ENCODE measurements at places on chromosomes 2 and 18.

DNA sequence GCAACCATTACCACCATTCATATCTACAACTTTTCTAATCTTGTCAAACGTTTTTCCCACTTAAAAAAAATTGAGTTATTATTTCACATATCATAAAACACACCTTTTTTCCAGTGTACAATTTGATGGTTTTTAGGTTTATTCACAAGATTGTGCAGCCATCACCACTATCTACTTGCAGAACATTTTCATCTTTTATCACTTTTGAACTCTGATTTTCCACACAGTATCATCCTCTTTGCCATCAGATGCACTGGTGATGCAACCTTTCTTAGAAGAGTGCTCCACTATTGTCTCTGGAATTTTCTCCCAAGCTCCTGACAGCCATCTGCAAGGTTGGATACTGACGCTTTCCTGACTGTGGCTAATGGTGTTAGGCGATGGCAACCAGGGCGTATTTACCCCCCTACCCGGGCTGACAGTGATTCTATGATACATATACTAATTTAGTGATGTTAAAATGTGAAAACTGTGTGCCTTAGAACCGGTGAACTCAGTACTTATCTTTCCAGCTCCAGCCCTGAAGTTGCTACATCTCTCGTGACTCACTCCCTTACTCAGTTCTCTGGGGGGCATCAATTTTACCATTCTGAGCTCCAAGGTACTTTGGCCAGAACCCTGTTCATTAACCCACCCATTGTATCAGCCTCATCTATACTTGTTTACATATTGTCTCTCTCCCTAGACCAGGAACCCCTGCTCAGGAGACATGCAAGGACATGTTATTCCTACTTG is 105.4 kb upstream of the SPRED2 start:
- no peak for DNase-seq

- DNase-seq = no peak
Observed at GRCh38 chr2:151900331-151900730, 72.1 kb upstream of the ARL5A start.

- no peak for DNase-seq
Observed at GRCh38 chr18:46609048-46609447, 48.0 kb downstream of the LOXHD1 start.

GRCh38 chr2:224180810-224181209 is 141.7 kb upstream of the SERPINE2 start:
- no peak for DNase-seq

DNA sequence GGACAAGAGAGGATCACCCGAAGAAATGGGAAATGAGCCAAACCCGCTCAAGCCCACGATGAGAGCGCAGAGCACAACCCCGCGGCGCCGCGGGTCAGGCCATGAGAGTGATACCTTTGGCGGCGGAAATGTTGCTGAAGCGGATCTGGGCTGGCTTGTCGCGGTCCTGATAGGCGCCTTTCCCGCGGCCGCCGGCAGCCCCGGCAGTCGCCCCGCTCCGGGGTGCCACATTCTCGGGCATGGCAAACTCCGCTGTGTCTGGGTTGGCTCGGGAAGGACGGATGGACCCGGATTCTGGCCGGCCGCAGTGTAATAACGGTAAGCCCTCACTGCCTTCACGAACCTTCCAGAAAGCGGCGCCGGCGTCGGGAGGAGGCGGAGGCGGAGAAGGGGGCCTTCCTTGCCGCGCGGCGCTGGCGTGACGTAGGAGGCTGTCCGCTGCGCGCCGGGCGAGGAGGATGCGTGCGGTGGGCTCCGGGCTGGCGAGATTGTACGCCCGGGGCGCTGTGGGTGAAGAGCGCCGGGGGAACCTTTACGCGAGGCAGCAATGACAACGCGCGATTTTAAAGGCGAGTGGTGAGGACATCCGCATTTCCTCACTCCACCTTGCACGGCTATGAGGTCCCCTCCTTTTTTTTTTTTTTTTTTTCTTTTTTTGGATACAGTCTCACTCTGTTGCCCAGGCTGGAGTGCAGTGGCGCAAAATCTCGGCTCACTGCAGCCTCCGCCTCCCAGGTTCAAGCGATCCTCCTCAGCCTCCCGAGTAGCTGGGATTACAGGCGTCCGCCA is at the start of gene CCT4:
CCT4 (minus strand) TSS at position 390 of the 789 bp plus-strand sequence; CDS start at position 241, 149 bp downstream.
- peak; percentile 82 for DNase-seq

- DNase-seq = no peak
Observed at GRCh38 chr18:10661317-10661716, 135.5 kb downstream of the NAPG start.

DNA sequence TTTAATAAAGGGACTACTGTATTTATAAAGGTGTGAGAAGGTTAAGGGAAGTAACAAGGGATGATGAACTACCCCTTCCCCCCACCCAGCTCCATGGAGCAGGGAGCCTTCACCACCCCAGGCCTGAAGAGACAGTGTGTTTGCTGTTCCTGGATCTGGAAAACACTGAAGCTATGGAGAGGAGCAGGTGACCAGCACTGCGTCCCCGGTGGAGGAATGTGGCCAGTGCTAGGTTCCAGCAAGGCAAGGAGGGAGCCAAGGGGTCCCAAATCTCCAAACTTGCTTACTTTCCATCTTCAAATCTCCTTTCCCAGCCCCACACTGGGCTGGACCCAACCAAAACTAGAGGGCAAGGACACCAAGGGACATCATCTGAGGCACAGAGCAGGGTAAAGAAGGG is 128.7 kb upstream of the CD302 start:
- no peak for DNase-seq

GRCh38 chr18:650428-650858 is 7.0 kb upstream of the TYMS start:
- no peak for DNase-seq

GRCh38 chr18:48941672-48942071 is 9.1 kb downstream of the SMAD7 start:
- DNase-seq = no peak

DNA sequence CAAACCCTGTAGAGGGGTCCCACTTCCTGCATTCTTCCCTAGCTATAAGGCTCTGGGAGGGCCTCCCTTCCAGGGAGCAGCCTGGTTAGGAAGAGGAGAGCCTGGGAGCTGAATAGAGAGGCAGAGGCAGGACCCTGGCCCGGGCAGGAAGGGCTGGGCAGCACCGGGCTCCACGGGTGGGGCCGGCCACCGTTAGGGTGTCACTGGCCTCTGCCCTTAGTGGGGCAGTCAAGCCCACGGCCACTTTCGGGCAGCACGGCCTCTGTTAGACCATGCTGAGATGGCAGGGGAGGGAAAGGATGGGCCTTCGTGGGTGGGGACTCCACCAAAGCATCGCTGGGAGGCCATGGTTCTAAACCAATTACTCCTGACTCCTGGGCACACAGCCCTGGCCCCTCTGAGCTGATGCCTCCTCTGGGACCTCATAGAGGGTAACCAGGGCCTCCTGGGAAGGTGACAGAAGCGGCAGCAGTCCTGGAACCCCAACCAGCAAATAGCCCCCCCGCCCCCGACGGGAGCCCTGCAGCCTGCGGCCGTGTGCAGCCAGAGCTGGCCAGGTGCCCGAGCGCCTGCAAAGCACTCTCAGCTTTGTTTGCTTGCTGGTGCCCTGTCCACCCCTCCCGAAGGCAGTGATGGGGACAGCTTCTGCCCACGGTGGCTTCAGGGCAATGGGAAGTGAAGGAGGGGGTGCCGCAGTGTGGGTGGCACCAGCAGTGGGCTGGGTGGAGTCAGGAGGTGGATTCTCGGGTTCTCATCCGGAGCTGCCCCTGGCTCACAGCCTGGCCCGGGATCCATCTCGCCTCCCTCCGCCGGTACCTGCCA is 16.3 kb upstream of the HPCAL1 start:
- DNase-seq = no peak

GRCh38 chr2:65608916-65609315 is 176.5 kb upstream of the SPRED2 start:
- no peak for DNase-seq

DNA sequence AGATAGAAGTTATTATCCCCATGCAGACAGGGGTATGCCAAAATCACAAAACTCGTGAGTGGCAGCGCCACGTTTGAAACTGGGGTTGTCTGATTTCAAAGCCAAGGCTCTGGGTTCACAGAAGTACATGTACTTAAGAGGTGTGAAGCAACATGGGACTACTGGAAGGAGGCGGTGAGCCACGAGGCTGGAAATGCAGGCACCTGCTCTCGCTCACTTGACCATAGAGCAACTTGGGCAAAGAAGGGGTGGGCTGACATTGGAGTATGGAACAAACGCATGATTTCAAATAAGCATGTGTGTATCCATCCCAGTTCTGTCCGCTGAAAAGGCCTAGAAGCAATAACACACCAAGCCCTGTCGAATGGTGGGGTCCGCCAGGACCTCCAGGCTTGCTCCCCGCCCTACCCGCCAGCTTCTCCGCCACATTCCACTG is 593 bp upstream of the ACTR2 start:
- DNase-seq = no peak

GRCh38 chr2:52613064-52613463 is 1154.5 kb upstream of the CHAC2 start:
- DNase-seq = no peak

DNA sequence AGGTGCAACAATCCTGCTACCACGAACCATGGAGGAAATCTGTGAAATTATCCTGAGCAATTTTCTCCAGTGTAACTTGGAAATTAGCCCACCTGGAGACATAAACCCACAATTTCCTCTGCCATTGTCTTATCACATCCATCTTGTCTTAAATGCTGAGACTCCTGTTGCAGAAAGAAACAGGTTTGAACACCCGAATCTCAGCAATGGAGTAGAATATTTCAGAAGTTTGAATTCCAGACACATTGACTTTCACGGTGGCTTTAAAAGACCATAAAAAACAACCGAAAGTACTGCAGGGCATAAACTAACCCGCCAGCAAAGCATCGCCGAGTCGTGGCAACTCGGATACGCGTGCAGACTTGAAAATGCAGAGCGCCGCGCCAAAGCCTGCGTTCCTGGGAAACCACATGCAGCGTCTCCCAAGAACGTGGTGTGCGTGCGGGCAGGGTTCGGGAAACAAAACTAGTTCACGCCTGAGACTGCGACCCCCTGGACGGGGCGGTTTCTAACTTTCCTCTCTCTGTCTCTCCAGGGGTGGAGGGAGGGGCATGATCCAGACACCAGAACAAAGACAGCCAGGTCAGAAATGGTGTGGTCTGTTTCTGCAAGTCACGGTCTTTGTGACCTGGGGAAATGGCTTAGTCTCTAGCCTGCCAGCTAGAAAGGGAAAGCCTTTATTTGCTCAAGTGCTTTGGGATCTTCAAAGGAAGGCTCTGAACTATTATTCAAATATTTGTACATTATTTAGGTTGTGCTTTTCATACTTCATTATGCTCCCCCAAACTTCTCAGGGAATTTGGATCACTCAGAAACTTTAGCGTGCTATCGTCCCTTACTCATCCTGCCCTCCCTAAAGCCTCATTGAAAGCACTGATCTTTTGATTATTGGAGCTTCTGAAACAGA is 26.9 kb upstream of the KCTD1 start:
- DNase-seq = no peak

DNA sequence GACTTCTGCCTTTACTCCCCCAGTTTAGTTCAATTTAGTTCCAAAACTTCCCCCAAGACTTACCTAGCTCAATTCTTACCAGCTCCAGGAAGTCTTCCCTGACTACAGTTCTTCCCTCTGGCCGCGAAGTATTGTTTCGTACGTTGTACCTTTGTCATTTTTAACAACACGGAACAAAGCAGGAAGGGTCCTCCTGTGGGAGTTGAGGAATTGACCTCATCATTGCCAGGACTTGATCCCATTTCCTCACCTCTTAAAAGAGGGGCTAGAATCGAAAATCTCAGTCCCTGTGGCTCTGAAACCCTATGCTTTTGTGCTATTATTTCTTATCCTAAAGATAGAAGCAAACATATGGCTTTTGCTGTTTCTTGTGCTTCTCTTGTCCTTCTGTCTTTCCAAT is 187.1 kb downstream of the MYO3B start:
- DNase-seq = no peak

DNA sequence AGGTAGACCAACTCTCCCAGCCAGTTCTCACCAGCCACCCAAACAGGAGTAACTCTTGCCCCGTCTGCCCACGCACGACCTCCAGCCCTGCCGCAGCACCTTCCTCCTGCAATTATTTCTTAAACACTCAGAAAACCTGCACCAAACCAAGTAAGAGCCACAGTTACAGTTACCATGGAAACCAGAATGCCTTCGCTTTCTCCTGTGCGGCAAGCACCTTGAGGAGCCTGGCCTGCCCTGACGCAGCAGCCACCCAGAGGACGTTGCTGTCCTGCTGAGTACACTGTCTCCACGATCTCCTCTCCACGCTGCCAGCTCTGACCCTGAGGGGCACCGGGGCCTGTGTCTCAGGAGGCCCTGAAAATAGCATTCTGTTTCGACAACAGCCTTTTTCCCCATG is 94.3 kb upstream of the SMIM21 start:
- no peak for DNase-seq

- no peak for DNase-seq
Observed at GRCh38 chr2:4381773-4382172, 678.4 kb downstream of the DCDC2C start.

GRCh38 chr2:2222931-2223330 is 108.1 kb downstream of the MYT1L start:
- DNase-seq = no peak

DNA sequence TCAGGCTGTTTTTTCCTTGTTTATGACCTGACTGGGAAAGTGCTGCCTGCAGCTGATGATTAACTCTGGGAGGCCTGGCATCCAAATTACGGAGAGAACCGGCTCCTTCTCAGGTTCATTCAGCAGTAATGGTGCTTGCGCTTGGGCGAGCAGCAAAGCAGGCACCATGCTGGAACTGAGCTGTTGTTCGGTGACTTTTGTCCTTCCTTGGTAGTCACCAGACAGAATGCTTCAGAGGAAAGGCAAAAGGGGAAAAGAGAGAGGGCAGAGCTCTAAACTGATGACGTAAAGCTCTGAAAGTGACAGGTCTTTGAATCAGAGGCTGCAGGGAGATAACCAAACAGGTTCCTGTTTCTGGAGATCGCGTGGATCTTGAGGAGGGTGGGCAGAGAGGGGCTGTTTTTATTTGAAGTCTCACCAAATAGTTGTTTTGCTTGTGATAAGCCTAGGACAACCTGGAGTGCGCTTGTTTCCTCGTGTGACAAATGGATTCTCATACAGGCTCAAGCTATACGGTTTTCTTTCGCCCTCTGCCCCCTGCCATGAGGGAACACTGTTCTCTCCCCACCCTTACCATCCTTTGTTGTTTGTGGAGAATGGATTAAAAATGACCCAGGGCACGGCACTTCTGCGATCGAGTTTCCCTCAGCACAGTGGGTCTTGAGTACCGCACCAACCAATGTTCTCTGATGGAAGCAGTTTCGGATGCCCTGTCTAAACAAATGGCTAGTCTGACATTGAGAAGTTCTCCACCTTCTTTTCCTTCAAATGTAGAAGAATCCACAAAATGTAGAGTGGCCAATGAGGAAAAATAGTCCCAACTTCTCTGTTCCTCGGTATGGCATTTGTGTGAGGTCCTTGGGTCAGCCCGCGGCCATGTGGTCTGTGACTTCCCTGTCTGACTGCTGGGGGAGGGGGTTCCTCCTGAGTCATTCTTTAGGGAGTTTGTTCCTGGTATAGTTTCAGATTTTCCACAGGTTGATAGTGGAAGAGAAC is 1.3 kb downstream of the RASGRP3 start:
- no peak for DNase-seq

GRCh38 chr2:168454737-168455644 is 1.1 kb upstream of the CERS6 start:
- no peak for DNase-seq

All from activated CD4-positive, alpha-beta T cell treated with anti-CD3 and anti-CD28 coated beads, Interleukin-2, amount 50 U/mL, for 4 hours (primary cell).